Activated CD4-positive, alpha-beta memory T cell treated with anti-CD3 and anti-CD28 coated beads, Interleukin-2, amount 10 ng/mL, durations not matched to agents 7 days and 5 days (primary cell): ENCODE measurements at places on chromosomes 7 and 10. TPM values are rescaled to one million over a fixed set of nuclear protein-coding genes. Genes with fewer than 3 reads are reported as not detected.

The NPFFR1 gene
- not detected for total RNA-seq

The DPYSL4 gene
- 5.4 TPM for total RNA-seq

The GCC1 gene
- 22.0 TPM for total RNA-seq

The STEAP1 gene
- 0.53 TPM for total RNA-seq

The SCIN gene
- not detected for total RNA-seq

The GNB2 gene
- total RNA-seq, result 263 TPM

DNA sequence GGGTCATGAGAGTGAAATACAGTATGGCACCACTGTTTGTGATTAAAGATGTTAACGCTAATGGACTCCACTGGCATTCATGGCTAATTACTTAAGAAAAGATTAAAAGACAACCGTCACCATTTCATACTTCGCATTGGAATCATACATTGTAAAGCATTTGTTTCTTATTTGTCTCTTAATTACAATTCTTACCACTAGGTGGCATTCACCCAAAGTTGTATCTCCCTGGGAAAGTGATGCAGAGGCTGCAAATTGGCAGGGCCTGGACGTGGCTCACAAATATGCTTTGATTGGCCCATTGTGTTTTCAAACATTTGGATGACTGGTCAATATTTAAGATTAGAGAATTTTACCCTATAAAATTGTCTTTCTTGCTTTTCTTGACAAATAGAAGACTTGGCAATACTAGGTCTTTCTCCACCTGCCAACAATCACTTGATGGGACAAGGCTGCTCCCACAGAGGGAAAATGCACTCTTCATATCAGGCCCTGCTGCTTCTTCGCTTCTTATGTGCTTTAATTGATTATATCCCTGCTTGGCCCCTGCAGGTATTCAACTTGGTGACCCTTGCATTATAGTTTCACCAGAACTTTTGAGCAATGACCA is 72.1 kb upstream of the STARD3NL start:
- no peak for DNase-seq

- DNase-seq, result no peak
These were observed 1.5 kb downstream of the MLLT10 start for GRCh38 chr10:21535494-21535965.

DNA sequence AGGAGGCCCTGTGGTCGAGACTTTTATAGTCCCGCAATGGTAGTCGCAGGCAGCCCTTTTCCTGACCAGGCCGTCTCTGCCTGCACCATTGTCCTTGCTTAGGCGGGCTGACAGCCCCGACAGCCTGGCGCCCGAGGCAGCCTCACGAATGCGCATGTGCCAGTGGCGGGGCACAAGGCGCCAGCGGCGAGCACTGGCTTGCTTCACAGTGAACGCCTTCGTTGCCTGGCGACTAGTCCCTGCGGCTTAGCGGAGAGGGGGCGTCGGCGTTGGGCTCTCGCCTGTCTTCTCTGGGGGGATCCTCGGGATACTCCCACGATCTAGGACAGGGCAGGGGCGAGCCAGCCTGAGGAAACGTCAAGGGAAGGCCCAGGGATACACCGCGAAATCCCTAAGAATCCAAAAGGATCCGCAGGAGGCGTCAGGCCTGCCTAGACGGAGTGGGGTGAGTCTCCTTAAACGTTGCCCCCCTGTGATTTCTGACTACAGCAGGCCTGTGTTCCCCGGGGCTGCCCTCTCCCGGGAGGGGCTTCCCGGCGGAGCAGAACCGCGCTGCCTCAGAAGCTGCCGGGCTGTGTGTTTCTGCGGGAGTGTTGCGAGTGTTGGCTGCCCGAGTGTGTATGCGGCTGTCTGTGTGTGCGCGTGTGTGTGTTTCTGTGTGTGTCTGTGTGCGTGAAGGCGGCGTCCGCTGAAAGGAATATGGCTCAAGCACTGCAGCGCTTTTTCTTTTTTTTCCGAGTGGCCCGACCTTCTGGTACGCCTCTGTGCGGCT is 20.5 kb upstream of the ZNF273 start:
- peak; percentile 14 for DNase-seq

DNA sequence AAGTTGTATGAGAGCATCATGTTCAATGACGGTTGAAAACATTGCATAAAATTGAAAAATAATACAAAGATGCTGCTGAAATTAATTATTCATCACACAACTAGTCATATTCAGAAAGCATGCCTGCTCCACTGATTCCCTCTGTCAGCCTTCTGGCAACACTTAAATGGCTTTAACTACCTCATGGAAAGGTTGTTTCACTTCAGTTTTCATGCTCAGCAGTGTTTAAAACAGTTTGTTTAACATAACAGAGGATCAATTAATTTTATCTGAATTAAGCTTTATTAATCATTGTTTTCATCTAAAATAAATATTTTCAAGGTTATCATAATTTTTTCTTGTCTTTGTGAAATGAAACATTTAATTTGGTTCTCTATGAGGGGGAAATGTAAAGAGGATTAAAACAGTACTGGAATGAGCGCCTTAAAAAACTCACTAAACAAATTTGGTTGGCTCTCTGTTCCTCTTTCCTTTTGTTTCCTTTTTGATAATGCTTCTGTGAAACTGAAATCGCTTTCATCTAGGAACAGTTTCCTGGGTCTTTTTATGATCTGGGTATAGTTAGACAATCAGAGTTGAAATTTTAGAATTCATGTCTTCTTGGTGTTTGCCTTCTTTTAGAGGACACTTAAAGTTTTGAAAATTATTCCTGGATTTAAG is 427.4 kb downstream of the SH2D4B start:
- DNase-seq, result no peak

DNA sequence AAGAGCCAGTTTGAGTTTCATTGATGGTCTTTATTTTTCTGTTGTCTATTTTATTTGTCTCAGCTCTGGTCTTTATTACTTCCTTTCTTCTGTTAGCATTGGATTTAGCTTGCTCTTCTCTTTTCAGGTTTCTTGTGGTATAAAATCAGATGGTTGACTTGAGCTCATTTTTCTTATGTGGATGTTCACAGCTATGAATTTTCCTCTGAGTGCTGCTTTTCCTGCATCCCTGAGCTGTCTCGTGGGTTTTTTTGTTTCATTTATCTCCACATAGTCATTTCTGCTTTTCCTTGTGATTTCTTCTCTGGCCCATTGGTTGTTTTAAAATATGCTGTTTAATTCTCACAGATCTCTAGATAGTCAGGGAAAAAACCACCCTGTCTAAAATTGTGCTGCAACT is 19.7 kb downstream of the ADGRA1 start:
- no peak for DNase-seq

DNA sequence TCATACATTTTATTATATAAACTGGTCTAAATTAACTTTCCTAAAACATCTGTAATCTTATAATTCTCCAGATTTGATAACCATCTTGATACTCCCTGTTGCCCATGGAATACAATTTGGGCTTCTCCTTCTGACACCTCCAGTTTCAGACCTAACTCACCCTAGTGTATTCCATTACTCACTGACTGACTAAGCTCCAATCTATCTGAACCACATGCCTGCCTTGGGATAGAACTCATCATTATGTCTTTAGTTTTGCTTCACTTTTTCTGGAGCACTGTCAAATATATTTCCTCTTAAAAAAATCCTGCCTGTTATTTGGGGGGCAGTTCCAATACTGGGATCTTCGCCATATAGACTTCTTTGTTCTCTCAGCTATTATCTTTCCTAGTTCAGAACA is 4.9 kb upstream of the FOXP2 start:
- no peak for DNase-seq

- no peak for DNase-seq
These were observed 52.7 kb downstream of the HIPK2 start for GRCh38 chr7:139725077-139725476.

DNA sequence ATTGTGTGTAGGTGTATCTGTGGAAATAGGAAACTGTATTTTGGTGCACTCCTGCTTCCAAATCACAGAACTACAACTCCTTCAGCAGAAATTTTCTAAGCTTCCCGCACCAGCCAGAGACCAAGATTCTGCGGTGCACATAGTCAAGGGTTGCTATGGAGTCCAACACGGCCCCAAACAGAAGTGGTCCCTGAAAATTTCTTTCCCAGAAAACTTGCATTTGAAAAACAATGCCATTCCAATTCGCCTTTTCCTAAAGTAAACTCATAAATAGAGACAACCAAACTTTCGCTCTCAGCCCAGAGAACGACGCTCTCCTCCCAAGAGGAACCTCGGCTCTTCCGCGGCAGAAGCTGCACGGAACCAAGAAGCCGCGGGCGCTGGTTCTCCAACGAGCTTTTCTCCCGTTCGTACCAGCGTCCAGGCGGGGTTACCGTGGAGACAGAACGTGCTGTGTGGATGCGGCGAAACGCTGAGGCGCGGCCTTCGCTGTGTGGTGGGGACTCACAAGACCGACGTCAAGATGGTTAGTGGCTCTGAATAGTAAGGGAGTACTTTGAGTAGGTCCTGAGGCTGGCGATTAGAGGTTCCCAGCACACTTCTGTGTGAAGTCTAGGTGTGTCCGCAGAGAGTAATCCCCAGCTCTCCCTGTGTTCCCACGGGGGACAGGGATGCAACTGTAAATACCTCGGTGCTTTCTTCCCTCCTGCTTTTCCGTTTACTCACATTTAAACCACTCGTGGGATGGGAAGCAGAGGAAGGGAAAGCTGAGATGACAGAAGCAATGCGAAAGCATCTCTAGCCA is 24.0 kb upstream of the ZC3HAV1 start:
- peak; percentile 90 for DNase-seq

GRCh38 chr7:28488061-28488791 is 75.9 kb downstream of the CREB5 start:
- DNase-seq, result no peak

- DNase-seq, result no peak
These were observed 273.6 kb downstream of the PHTF2 start for GRCh38 chr7:78072201-78072590.
